Endodermal cell (in vitro differentiated cells): ENCODE measurements at places on chromosomes 16 and 17. TPM values are rescaled to one million over a fixed set of nuclear protein-coding genes. Genes with fewer than 3 reads are reported as not detected.

CHTF18 gene
- 138 and 158 TPM in 2 replicates for total RNA-seq

- no peak for DNase-seq
Measured at GRCh38 chr17:64085650-64086005, 44.3 kb downstream of the ERN1 start.

DNA sequence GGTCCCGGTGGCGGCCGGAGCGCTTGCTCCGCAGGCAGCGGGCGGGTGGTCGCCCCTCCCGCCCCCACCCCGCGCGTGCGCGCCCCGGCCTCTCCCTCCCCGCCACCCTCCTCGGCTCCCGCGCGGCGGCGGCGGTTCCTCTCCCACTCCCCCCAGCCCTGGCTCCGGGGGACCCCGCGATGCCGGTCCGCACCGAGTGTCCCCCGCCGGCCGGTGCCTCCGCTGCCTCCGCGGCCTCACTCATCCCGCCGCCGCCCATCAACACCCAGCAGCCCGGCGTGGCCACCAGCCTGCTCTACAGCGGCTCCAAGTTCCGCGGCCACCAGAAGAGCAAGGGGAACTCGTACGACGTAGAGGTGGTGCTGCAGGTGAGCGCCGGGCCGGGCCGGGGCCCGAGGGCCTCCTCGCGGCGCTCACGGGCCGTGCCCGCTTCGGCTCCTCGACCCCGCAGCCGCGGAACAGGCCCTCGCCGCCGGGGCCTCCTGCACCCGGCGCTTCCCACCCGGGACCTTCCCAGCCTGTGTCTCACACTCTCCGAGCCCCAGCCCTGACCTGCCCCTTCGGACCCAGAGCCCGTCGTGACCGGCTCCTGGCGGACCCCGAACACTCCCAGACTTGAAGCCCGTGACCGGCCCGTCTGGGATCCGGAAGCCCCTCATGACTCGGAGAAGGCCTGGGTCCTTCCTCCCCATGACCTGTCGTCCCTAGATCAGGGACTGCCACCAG is 490 bp downstream of the GID4 start:
- DNase-seq, result peak; percentile 88

ENO3 gene
- 49.2 to 55.0 TPM (median 53.6 TPM) in 3 replicates for total RNA-seq

DNA sequence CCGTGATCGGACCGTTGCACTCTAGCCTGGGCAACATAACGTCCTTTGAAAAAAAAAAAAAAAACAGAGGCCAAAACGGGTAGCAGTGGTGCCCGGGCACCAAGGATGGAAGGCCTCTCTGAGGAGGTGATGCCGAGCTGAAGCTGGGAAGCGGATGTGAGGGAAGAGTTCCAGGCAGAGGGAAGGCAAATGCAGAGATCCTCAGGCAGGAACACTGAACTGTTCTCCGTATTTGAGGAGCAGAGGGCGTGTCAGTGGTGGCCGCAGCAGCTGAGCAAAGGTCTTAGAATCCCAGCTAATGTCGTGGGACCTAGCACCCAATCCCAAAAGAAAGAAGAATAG is 656 bp upstream of the KCTD13 start:
- DNase-seq, result peak; percentile 62

DNA sequence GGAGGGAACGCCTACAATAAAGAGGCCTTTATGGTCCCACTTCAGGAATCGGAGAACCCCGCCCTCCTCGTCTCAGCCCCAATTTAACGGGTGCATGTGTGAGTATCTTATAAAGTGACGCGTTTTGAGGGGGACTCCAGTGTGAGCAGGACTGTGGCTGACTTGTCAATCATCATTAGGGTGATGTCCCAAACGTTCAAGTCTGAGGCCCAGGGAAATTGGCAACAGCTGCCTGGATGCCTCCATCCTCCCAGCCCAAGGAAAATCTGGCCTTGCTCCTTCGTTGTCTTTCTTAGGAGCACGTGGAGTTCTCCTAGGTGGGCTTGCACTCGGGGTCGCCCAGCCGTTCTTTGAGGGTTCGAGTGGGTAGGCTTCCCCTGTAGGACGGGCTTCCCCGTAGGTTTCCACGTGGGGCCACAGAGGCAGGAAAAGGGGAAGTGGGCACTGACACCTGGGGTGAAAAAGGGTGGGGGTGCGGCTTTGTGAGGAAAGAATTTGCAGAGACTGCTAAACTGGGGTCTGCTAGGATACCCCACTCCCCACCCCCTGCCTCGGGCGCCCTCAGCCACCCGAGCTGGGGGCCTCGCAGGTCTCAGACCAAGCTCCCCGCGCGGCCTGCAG is 561 bp upstream of the HERPUD1 start:
- no peak for DNase-seq
